ENCODE measurements at places on chromosomes 2 and 18.

DNA sequence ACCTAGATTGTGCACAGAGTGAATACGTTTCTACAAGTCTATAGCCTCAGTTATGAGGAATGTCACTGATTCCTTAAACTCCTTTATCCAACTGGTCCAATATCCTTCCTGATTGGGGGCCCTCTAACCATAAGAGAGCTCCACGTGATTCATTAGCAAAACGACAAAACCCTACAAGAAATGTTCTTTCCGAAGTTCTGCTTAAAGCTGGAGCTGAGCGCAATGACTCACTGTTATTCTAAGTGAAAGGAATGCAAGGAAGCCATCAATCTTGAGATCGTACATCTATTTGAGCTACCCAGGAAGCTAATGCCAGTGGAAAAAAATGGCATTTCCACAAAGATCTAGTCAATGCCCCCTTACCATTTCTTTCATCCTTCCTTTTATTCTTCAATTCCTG is 354.9 kb upstream of the CDH20 start:
- DNase-seq = no peak

DNA sequence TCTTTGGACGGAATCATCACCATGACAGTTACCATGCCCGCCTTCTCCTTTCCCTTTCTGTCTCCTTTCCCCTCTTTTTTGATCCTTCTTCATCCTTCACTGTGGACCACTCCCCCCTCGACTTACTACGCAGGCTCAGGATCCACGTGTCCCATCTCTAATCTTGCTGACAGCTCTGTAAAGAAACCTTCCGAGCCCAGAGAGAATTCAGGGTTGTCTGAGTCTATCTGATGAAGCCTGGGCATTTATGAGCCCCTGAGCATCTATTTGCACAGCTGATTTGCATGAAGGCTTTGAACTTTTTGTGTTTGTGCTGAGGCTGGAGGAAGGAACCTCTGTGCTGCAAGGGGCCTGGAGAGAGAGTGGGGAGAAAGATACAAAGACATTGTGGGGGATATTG is 50.7 kb downstream of the CIB4 start:
- DNase-seq = no peak

- DNase-seq = no peak
These were observed 150.6 kb upstream of the TCF4 start for GRCh38 chr18:55738483-55739114.

- no peak for DNase-seq
These were observed 408.8 kb downstream of the GALNT13 start for GRCh38 chr2:154280543-154280942.

DNA sequence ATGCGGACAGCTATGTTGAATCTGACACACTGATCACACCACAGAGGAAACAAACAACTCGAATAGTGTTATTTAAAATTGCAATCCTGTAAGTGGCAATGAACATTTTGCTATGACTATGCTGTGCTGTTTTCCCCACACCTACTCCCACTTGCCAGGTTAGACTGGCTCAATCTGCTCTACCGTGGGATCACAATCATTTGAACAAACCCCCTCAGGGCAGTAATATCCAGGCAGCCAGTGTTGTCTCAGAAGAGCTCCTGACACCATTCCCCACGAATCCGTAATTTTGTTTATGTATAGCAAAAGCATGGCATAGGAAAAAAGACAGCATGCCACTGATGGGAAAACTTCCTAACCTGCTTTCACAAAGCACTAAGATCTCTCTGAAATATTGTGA is 284.3 kb downstream of the ERBB4 start:
- no peak for DNase-seq

- no peak for DNase-seq
These were observed 48.0 kb upstream of the RAB1A start for GRCh38 chr2:65177751-65178442.

GRCh38 chr2:63888490-63889402 is 47.0 kb downstream of the UGP2 start:
- no peak for DNase-seq

DNA sequence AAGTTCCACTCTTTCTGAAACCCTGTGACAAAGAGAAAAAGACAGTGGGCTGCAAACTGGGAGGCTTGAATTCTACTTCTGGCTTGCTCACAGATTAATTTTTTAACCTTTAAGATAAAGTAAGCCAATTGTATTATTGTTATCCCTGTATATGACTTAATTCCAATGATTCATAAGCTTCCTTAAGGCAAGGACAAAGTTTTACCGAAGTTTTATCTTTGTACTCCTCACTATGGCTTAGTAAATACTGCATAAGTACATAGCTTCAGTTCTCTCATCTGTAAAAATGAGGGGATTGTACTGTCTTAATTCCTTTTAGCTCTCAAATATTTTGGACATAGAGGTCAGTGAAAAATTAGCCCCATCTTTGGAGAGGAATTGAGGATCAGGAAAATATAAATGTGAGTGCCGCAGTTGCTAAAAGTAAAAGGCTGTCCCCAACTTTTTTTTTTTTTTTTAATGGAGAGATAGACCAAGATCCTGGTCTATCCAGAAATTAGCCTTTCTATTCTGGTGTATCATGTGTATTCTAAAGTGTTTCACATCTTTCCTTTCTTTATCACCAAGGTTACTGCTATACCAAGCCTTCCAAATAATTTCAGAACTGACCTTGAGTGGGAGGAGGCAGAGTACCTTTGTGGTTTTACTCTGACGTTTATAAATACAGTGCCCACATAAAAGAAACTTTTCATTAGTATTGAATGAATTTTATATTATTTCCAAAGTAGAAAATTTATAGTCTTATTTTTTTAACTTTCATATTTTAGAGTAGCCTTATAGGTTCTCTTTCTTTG is 13.3 kb downstream of the RELCH start:
- DNase-seq = no peak

- no peak for DNase-seq
These were observed 40.6 kb downstream of the CFAP210 start for GRCh38 chr2:169653636-169654035.

DNA sequence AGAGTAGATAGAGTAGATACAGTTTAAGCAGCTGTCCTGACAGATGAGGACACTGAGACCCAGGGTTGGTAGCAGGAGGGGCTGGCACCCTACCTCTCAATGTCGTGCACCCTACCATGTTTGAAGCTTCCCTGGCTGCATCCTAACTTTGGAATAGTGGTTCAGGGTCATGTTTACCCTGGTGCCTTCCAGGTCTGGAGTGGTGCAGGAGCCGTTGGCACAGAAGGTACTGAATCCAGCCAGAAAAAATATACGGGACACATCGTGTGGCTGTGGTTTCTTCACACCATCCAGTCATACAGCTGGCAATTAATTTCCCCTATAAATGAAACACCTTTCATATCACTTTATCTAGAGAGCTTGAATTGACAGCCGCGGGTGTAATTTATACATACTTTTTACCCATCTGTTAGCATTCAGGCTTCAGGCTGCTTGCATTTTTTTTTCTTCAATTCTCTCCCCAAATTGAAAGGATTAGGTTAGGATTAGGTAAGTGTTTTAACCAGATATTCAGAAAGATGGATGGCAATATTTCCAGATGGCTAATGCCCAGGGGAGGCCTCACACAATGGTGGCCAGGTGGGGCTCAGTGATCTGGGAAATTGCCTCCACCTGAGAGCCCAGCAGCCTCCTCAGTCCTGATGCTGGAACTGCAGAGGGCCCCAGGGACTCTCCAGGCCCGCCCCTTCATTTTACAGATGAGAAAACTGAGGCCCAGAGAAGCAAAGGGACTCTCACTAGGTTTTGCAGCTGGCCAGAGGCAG is 127.0 kb downstream of the CELF4 start:
- DNase-seq = no peak
